ENCODE measurements at places on chromosomes 4 and X.

DNA sequence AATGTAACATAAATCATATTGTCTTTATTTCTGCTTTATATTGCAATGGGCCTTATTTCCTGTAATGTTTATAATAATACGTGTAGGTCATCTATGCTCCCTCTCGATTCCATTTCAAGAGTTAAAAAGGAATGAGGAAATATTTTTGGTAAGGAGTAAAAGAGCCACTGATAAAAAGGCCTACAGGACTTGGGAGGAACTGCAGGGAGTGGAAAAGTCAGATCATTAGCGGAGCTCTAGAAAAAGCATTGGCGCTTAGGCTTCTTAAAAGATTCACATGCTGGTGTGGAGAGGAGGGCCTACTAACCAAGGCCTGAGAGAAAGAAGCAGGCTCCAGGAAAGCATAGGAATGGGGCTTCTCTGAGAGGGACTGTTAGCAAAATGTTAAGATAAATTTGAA is 82.9 kb upstream of the PNPLA4 start:
- DNase-seq, result no peak

DNA sequence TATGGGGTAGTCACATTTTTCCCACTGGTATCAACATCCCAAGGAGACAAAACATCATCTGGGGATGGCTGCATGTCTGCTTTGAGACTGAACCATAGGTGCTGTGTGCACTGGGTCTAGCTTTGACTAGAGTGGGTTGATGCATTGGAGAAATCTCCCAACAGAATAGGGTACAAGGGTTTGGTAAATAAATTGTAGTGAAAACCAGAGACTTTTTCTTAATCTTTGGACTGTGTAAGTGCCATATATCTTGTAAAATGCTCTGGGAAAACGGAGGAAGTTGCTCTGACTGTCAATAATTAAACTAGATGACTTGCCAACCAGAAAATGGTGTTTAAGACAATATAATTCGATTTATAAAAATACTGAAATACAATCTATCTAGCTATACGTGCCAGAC is 1064.0 kb upstream of the SLIT2 start:
- DNase-seq, result no peak

GRCh38 chr4:4609622-4610334 is 67.9 kb upstream of the STX18 start:
- no peak for DNase-seq

GRCh38 chr4:98694076-98694475 is 35.7 kb upstream of the TSPAN5 start:
- DNase-seq, result no peak

DNA sequence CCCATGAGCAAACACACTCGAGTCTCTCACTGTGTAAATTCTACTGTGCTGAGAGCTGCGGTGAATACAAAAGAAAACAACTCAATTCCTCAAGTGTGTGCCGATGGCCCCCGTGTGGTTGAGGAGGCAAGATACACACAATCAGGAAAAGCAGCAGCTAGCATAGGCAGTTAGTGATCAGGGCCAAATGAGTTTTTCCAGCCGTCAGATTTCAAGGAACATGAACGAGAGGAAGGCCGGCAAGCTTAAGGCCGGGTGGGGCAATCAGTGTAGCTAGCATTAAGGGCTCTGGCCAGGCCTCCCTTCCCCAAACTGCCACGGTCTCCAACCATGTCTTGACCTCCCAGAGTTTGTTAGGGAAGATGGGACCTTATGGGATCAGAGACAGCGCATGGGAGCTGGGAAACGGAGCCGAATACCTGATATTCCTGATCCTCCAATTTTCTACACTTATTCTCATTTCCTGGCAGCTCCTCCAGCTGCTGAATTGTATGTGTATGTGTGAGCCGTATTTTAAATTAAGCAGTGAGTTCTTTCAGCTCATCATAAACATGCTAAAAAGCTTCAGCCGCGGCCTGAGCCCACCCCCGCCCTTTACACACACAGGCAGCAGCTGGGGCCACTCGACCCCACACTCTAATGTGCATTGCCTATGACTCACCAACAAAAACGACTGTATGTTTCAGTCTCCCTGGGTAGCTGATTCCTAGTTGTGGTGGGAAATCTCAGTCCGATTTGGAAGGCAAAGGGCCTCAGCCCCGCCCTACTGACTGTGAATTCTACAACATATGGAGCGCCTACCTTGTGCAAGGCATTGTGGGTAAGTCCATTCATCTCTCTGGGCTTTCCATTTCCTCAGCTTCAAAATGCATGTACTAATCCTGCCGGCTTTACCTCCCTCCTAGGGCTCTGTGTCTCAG is 59.9 kb downstream of the RTL9 start:
- DNase-seq, result no peak

- DNase-seq, result no peak
Observed at GRCh38 chrX:154749856-154750255, 1.0 kb downstream of the GAB3 start.

GRCh38 chr4:43233321-43233720 is 340.8 kb downstream of the GRXCR1 start:
- no peak for DNase-seq

- DNase-seq, result no peak
Observed at GRCh38 chrX:35890699-35891098, 28.8 kb upstream of the CFAP47 start.

GRCh38 chr4:52051213-52051614 is at the start of gene SPATA18:
SPATA18 (plus strand) TSS chr4:52051304; CDS start chr4:52051705, 401 bp downstream.
- no peak for DNase-seq

- no peak for DNase-seq
Observed at GRCh38 chr4:162038112-162038511, 125.7 kb downstream of the FSTL5 start.

Measured in stimulated activated CD8-positive, alpha-beta memory T cell treated with anti-CD3 and anti-CD28 coated beads, Interleukin-2, amount 100 ng/mL, for 48 hours (primary cell).